Ecto neural progenitor cell (in vitro differentiated cells): ENCODE measurements at places on chromosomes 7 and 10.

DNA sequence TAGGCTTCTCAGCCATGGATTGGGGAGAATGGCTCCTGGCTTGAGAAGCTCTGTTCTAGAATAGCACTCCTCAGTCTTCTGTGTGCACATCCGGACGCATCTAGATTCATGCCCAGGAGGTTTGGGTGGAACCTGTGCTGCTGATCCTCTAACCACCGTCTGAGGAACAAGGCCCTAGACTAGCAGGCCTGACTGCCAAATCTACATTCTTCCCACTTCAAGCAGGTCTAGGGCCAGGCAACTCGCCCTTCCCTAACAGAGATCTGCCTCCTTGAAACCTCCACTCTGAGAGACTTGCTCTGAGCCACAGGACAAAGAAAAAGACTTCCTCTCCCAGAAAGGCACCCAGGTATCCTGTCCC, 61.6 kb downstream of the KCNMA1 start:
- DNase-seq: no peak

GRCh38 chr10:86361156-86362128, 5.2 kb downstream of the GRID1 start:
- peak; percentile 38 for DNase-seq

DNA sequence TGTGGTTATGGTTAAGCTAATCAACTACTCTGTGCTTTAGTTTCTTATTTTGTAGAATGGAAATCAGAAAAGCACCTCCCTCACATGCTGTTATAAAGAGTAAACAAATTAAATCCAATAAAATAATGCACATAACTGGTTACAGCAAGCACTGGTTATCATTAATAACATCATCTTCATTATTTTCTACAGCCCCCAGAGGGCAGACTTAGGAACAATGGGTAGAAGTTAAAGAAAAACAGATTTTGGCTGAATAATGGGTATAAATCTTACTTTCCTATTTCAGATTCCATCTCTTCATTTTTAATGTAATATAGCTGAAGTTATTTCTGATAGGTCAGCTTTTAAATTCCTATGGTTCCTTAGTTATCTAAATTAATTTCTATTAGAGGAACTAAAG, 126.5 kb downstream of the DOCK4 start:
- no peak for DNase-seq

GRCh38 chr7:43954524-43955228, 28.4 kb downstream of the UBE2D4 start:
- DNase-seq: no peak

DNA sequence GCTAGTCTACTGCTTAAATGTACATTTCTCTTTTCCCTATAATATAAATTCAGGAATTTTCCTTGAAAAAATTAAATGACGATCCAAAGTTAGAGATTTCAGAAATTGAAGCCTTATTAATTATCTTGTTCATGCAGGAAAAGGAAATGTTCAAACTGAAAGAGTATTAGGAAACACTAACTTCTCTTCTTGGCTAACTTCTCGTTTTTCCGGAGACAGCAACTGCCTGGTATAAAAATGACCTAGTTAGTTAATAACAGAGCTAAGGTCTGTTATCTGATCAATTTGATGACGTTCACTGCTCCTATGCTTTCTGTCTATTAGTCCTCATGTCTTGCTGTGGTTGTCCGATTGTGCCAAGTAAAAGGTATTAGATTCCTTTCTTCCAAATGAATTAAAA, 212.5 kb downstream of the DGKB start:
- no peak for DNase-seq

GRCh38 chr7:295155-296154, 5.5 kb downstream of the FOXL3 start:
- DNase-seq: no peak

DNA sequence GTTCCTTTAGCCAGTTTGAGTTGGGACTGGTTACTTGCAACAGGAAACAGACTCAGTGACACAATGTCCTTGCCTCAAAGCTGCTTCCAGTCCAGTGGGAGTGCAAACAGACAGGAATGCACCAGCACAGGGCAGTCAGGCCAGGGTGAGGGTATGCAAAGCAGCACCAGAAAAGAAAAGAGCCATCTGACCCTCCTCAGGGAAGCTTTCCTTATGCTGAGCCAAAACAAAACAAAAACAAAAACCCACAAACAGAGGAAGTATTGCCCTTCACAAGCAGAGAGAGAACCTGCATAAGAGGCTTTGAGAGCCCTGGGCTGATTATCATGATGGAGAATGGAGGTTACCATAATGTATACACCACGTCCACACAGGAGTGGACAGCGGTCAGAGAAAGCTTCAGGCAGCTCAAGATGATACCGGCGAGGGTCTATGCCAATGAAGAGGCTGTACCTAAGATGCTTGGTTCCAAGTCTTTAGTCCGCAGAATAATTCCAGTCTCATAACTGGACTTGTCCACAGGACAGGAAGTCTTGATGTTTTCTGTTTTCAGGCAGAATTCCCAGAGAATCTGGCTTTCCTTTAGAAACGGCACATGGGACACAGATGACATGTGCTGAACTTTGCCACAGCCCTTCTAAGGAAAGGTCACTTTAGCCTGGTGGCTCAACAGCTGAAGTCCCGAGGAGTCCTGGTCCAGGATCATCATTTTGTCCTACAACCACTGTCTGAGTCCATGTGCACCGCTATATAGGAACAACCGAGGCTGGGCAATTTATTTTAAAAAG, 263.3 kb downstream of the TNS3 start:
- no peak for DNase-seq

DNA sequence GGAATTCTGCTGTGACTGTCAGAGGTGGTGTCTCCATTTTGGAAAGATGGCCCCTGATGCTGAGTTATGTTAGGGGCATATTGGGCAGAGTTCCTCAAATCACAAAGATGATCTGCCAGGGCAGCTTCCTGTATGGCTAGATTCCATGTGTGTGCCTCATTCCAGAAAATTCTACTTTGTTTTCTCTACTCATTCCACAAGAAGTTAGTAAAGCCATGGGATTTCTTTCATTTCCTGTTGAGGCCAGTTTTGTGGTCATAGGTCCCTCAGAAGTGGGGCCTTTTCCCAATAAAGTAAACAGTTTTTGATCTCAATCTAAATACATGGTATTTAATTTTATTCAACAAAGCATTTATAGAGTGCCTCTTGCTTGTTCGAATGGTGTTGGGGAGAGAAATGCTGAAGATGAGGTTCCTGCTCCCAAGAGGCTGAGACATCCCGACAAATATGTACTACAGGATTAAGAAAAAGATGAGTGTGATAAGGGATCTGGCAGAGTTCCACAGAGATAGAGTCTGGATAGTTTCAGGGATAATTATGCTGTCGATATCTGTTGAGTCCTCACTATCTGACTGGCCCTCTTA, 33.0 kb downstream of the MINDY4 start:
- DNase-seq: no peak

GRCh38 chr10:124697443-124697836, 46.7 kb downstream of the FAM53B start:
- DNase-seq: no peak

DNA sequence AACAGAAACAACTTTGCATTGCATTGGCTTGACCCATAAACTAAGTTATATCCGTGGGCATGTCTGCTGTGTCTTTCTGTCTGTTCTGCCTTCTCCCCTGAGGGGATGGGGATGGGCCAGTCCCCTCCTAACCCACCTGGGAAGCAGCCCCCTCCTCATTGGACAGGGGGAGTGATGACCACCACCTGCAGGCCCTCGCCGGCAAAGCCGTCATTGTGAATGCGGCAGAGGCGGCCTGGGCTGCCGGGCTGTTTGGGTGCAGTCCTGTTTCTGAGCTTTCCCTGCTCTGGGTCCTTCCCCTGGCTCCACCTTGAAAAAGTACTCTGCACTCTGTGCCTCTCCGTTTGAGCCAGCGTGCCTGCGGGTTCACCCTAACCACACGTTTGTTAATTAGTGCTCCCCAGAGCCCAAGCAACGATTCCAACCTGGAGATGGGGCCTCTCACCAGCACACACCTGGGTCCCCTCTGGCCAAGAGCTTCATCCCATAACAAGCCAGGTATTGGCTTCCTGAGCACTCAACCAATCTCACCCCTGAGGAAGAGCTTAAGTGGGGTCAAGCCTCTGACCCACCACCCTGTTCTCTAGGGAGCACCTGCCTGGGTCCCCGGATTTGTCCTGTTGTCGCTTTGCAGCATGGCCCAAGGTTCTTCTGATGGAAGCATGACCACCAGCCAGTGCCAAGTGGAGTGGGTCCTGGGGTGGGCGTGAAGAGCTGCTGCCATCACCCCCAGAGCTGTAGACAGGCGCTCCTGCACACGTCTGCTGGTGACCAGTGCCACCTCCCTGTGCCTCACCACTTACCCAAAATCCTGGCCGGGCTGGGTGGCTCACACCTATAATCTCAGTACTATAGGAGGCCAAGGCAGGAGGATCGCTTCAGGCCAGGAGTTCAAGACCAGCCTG, 39.4 kb upstream of the ZMIZ2 start:
- no peak for DNase-seq

DNA sequence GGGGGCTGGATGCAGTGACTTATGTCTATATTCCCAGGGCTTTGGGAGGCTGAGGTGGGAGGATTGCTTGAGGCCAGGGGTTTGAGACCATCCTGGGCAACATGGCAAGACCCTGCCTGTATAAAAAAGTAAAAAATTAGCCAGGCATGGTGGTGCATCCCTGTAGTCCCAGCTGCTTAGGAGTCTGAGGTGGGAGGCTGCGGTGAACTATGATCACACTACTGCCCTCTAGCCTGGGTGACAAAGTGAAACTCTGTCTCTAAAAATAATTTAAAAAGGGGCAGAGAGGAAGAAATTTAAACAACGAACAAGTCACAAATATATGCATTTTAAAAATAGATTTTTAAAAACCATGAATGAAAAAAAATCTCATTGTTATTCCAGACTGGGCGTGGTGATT, 46.2 kb upstream of the FEZF1 start:
- no peak for DNase-seq

- DNase-seq: no peak
These were observed 252.0 kb downstream of the SKIDA1 start for GRCh38 chr10:21273400-21273968.

DNA sequence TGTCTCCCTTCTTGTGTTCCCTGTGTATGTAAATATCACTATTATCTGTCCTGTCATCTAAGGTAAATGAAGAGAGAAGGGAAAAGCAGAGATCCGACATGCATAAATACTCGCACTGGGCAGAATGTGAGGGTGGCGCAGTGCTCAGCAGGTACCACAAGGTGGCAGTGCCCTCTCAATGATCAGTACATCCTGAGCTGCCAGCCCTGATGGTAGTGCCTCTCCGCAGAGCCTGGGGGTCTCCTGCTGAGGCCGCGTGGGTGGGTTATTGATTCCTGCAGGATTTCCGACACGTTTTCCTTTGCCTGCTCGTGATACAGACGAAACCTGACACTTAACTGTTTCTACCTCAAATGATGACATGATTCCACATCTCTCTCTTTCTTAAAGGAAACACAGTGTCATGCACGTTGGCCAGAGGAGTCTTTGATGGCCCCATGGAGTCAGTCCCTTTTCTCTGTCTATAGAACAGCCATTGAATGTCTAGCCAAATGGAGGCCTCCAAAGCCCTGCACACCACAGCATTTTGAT, 19.8 kb downstream of the RGR start:
- DNase-seq: peak; percentile 81

DNA sequence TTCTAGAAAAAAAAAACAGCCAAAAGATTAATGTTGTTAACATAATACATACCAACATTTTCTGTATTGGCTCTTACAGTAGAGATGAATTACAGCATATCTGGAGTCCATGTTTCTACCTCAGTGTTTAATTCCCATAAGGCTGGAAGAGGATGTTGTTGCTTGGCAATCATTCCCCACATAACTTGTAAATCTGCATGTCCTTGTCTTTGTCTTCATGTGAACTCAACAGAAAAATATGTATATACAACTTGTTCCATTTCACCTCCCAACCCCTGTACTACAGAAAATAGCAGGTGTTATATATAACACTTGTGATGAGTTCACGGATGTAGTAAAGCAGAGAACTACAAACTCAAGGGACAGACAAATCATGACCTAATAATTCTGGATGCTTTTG, 160.9 kb upstream of the SEMA3C start:
- no peak for DNase-seq

GRCh38 chr7:153891990-153892389, 160.2 kb upstream of the DPP6 start:
- DNase-seq: no peak

GRCh38 chr7:138875794-138876193, 77.8 kb upstream of the ATP6V0A4 start:
- DNase-seq: no peak

DNA sequence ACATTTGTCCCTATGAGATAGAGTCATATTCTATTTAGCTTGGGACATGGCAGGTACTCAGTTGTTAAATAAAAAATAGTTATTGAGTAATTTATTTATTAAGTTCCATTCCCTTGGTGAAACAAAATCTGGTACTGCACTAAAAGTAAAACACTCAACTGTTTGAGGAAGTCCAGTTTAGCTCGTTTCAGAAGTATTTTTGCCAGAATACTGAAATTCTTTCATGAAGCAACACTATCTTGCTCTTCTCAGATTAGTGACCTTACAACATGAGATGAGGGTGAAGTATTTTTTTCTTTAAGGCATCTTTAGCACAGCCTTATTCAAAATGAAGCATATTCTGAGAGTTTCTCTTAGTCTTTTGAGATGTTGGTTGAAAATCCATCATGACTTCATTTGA, 106.0 kb downstream of the ZNF365 start:
- DNase-seq: no peak

GRCh38 chr10:810351-810846, 120.9 kb upstream of the DIP2C start:
- peak; percentile 56 for DNase-seq

- DNase-seq: no peak
These were observed 40.0 kb upstream of the AGBL3 start for GRCh38 chr7:134946260-134946659.

DNA sequence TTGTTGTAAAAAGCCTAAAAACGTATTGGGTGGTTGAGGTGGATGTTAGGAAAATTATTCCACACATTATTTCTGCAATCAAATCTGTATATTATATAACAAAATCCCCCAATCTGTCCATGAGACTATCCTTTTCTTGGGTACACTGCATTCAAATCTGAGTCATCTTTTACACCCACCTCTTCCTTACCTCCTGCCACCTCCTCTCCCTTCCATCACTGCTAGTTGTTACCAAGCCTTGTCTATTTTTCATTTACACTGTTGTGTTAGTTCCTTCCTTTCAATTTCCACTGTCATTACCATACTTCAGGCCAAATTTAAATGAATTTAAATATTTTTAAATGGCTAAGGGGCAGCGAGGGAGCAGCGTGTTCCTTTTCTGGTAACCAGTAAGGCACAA, 83.3 kb downstream of the ITGA8 start:
- DNase-seq: no peak

DNA sequence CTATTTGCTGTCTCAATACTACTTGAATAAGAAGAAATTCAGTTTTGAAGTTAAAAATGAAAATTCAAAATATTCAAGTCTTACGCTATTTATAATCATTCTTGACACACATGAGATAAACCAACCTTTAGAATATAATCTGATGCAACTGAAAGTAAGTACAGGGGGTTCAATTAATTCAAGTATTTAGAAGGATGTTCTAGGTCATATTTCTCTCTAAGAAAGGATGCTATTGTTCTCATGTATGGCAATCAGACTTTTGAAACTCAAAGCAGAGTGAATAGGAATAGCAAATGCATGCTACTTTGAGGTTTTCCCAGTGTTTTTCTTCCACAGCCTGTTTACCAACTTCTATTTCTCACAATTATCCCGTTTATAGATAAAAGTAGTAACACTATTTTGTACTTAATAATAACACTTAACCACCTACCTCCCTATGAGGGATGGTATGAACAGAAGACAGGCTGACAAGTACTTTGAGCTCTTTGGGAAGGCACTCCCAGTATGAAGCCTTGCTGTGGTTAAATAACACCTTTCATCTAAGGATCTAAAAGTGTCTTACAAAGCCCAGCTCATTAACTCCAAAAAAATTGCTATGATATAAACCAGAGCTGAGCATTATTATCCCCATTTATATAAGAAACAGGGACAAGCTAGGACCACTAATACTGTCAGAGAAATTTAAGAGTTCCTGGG, 18.0 kb upstream of the SPOCK2 start:
- no peak for DNase-seq
